ENCODE measurements at places on chromosomes 5 and 9.

GRCh38 chr5:106092455-106092854, 1578.3 kb downstream of the EFNA5 start:
- no peak for DNase-seq

DNA sequence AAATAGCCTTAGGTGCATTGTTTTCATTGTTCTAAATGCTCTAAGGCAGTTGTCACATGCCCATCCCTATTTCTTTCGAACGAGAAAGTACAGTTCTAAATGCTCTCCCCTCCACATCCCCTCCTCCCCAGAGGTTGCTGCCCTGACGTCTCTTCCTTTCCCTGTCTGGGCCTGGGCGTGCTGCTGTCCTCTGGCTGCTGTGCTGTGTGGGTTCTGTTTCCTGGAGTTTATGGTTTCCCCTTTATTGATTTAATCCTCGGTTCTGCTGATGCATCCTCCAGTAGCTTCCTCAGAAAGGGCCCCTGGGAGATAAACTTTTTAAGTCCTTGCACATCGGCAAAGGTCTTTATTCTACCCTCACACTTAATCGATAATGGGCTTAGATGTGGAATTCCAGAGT, 48.8 kb downstream of the MVB12B start:
- DNase-seq: no peak

GRCh38 chr5:31639481-31640411, 815 bp downstream of the PDZD2 start:
- no peak for DNase-seq

GRCh38 chr9:134011401-134011800, 13.9 kb upstream of the BRD3OS start:
- DNase-seq: no peak

DNA sequence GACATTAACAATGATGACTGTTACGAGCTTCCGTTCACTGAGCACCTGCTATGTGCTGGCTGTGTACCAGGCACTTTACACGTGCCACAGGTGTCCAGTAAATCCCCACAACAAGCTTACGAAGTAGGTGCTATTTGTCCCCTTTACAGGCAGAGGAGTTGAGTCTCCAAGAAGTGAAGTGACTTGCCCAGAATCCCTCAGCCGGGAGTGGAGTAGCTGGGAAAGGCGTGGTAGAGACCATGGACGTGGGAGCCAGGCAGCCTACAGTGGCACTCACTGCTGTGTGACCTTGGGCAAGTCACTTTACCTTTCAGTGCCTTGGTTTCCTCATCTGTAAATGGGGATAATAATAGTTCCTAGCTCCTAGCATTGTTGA, 669 bp upstream of the AMBP start:
- no peak for DNase-seq

All from kidney tubule cell (primary cell).